SHP77 treated with DMSO at 0.1 percent for 48 hours (cell line): ENCODE measurements at places on chromosomes 1 and 21.
A peak's percentile ranks its signal among the peaks of the same experiment; 100 is the strongest.

GRCh38 chr1:112387807-112388206 lies 8.2 kb upstream of the CTTNBP2NL start:
- no peak for DNase-seq

- DNase-seq = no peak
Measured at GRCh38 chr1:206699000-206699586, 14.4 kb downstream of the MAPKAPK2 start.

- no peak for DNase-seq
Measured at GRCh38 chr21:33418691-33419090, 15.5 kb downstream of the IFNGR2 start.

GRCh38 chr1:6889875-6890480 lies 104.7 kb downstream of the CAMTA1 start:
- DNase-seq = no peak

GRCh38 chr1:49102752-49103151 lies 326.1 kb upstream of the BEND5 start:
- DNase-seq = no peak

DNA sequence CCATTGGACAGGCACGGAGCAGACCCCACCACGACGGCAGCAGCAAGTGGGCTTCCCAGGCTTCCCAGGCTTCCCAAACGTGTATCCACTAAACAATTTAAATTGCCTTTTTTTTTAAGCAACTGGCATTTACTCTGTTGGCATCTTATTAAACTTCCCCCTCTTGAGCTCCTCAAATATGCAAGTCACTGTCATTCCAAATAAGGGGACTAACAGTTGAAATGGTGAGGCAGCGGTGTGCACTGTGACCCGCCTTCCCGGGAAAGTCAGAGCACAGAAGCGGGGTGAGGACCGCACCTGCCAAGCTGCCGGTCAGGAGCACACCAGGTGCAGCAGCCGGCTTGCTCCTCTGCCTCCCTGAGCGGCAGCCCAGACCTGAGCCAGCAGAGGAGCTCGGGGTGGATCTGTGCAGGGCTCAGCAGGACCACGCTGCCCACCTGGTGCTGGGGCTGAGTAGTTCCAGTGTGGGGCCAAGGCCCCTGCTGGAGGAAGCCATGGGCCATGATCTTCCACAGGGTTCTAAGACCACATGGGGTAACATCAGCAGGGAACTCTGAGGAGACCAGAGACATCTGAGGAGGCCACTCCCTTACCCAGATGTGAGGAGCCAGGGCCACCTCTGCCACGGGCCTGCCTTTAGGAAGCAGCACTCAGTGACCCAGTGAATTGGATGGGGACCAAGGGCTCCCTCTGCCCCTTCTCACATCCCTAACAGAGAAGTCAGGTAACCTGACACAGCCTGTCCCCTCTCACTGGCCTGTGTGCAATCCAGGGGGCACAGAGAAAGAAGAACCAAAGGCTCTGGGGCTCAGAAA lies 245.4 kb downstream of the NPHP4 start:
- no peak for DNase-seq

- no peak for DNase-seq
Measured at GRCh38 chr1:153364766-153365666, 7.4 kb downstream of the S100A9 start.

DNA sequence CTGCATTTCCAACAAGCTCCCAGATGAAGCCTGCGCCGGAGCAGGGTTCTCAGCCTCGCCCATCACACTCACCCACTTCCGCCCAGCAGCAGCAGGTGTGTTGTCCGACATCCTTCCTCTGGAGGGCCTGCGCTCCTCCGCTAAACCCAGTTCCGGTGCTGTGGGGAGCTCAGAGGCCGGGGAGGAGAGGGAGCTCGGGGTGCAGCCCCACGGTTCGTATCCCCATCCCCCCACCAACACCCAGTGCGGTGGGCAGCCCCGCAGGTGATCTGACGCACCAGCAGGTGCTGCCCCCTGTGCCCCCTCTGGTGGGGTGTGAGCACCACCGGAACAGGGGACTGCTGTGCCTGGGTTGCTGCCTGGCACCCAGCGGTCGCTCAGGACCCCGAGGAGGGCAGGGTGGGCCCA lies 3.4 kb upstream of the PEX10 start:
- DNase-seq = peak; percentile 16

DNA sequence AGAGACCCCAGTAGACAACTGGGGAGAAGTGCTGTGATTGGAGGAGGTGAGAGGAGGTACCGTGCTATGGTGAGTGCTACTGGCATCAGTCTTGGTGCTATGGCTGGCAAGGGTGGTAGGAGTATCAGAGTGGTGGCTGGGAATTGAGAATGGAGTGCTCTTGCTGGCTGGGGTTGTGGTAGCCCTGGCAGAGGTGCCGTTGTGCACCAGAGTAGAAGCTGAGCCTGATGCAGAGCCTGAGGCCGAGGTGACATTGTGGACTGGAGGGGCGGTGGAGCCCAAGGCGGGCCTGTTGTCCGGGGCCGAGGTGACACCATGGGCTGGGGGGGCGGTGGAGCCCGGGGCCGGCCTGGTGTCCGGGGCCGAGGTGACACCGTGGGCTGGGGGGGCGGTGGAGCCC lies 14.6 kb downstream of the TRIM46 start:
- DNase-seq = no peak

GRCh38 chr1:182086136-182086535 lies 24.6 kb upstream of the ZNF648 start:
- DNase-seq = no peak

DNA sequence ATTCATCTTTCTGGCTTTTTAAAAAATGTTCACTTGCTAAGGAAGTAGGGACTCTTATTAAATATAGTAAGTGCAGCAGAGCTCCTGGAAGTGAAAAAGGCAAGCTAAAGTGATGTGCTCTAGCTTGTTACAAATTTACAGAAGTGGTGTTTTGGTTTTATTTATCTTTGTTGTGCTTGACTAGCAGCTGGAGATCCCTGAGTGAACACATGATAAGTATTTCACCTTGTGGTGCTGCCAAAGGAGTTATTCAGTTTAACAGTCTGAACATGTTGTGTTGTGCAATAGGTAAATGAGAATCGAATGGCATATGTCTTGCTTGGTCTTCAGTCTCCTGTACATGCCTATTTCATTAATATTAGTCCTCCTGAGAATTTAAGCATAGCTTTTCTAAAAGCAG lies 315.7 kb downstream of the TPR start:
- no peak for DNase-seq

DNA sequence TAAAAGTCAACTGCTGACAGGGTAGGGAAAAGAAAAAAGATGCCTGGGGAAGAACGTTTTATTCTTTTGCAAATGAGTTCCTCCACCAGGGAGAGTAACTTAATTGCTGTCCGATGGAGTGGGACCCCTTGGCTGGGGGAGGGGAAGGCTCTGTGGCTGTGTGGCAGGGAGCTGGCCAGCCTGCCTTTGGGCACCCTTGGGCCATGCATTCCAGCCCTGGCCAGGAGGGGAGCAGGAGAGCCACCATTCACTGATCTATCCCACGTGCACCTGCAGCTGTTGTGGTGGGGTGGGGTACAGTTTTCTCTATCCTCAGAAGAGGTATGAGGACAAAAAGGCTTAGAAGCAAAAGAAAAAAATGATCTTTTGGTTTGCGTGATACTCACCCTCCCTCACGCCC lies 116.9 kb downstream of the KCNK1 start:
- no peak for DNase-seq

- peak; percentile 7 for DNase-seq
Measured at GRCh38 chr1:235253219-235253962, 74.6 kb downstream of the ARID4B start.

DNA sequence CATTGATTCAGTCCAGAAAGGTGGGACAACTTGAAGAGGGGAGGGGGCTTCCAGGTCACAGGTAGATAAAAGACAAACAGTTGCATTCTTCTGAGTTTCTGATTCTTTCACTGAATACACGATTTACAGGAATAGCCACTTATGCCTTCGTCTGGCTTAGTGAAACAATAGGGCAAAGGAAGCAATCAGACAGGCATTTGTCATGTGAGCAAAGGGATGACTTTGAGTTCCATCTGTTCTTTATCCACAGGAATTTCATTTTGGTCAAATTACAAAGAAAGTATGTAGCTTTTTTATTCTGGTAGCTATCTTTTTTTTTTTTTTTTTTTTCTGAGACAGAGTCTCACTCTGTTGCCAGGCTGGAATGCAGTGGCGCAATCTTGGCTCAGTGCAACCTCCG lies 202.5 kb downstream of the TTLL7 start:
- no peak for DNase-seq

GRCh38 chr1:213649373-213649772 lies 338.4 kb upstream of the PROX1 start:
- peak; percentile 14 for DNase-seq

- no peak for DNase-seq
Measured at GRCh38 chr1:13797397-13797796, 97.4 kb downstream of the PRDM2 start.

DNA sequence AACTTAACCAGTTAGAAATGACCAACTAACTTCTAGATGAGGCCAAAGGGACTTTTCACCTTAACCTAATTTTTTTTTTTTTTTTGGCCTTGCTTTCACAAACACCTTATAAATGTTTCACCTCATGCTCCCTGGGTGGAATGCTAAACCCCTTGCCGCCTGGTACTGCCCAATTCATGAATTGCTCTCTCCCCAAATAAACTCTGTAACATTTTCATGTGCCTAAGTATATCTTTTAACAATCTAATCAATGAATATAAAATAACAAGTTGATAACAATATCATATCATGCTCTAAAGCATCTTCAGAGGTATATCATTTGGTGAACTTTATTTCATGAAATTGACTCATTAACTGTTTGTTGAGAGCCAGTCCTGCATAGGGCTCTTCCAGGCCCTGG lies 10.9 kb upstream of the CNN3 start:
- DNase-seq = no peak

GRCh38 chr1:70353044-70353443 lies 1.5 kb downstream of the ANKRD13C start:
- DNase-seq = no peak

- no peak for DNase-seq
Measured at GRCh38 chr1:210722410-210723081, 393.8 kb downstream of the HHAT start.

DNA sequence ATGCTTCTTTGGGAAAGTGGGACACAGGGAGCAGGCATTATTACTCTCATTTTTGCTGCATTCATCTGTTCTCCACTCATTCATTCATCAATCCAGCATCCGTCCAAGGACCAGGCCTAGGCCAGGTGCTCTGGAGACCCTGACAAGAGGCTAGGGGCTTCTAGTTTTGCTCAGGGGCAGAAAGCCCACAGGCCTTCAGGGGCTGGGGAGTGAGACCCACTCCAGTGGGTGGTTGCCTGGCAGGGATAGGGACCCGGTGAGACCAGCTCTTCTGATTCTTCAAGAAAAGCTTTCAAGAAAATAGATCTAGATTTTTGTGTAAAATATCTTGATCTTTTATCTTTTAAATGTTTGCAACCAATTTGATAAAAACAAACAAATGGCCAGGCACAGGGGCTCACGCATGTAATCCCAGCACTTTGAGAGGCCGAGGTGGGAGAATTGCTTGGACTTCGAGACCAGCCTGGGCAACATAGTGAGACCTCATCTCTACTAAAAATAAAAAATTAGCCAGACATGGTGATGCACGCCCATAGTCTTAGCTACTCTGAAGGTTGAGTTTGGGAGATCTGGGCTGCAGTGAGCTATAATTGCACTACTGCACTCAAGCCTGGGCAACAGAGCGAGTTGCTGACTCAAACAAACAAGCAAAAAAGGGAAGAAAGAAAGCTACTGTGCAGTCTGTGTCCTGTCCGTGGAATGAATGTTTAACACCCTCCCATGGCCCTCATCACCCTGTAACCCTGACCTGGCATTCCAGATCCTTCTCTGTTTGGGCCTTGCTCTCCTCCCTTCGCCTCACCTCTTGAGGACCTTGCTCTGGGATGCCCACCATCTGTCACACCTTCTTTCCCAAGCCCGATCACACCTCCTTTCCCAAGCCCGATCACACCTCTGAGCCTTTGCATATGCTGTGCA lies 17.3 kb upstream of the LRP8 start:
- no peak for DNase-seq

DNA sequence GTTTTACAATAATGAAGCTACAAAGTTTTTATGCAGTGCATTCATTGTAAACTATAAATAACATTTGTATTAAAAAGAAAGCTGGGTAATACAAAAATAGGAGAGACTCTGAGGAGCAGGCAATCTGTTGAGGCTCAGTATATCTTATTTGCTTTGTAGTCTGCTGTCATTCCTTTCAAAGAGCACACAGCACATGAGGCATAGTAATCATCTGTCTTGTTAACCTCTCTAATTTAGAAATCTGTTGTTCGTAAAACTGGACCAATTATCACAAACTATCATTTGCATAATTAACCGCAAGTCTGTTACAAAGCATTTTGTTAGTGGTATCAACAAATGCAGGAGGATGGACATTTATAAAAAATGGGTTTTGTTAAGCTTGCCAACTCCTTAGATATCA lies 51.0 kb downstream of the SELENOF start:
- no peak for DNase-seq

- DNase-seq = no peak
Measured at GRCh38 chr1:95146637-95147036, 29.5 kb downstream of the TLCD4 start.

- no peak for DNase-seq
Measured at GRCh38 chr1:2641381-2642130, 8.7 kb upstream of the MMEL1 start.

- DNase-seq = no peak
Measured at GRCh38 chr1:16298653-16299052, 53.6 kb downstream of the FBXO42 start.

GRCh38 chr21:38938343-38938742 lies 132.6 kb downstream of the ETS2 start:
- no peak for DNase-seq

DNA sequence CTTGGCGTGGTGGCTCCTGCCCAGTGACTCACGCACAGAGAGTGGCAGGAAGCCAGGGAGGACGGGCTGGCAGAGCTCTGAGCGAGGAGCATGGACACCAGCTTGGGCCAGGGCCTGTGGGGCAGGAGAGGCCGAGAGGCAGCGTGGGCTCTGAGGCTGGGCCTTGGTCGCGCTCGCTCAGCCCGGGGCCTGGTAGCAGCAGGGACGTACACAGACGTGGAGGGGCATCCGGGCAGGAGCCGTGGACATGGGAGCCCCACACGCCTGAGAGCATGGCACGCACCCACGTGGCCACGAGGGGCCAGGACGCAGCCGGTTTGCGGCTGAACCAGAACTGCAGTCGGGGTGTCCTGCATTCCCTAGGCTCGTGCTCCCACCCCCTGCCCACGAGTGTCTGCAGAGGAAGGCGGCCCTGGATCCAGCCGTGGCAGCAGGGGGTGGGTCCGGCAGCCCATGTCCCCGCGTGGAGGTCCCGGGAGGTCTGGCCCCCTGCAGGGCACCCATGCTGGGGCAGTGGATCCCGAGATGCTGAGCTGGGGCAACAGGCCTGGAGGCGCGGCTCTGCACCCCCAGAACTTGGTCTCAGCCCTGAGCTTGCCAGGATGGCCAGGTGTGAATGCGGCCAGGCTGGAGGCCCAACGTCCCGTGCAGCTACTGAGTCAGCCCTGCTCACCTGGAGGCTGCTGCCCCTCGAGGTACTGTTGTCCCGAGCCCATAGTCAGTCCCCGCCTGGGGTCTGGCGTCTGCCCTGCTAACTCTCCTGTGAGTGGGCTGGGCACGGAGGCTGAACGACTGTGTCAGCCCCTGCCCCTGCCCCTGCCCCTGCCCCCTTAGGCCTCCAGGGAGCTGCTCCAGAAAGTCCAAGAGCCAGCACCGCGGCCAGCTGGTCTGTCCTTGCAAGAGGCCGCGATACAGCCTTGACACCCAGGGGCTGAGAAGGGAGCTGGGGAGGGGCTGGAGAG lies 61.6 kb downstream of the SLX9 start:
- DNase-seq = no peak

GRCh38 chr1:54839824-54840223 lies 38.7 kb upstream of the TTC22 start:
- DNase-seq = no peak
